ENCODE measurements at places on chromosomes 7 and 10.

- no peak for DNase-seq
Observed at GRCh38 chr10:74337330-74338016, 186.5 kb downstream of the ADK start.

DNA sequence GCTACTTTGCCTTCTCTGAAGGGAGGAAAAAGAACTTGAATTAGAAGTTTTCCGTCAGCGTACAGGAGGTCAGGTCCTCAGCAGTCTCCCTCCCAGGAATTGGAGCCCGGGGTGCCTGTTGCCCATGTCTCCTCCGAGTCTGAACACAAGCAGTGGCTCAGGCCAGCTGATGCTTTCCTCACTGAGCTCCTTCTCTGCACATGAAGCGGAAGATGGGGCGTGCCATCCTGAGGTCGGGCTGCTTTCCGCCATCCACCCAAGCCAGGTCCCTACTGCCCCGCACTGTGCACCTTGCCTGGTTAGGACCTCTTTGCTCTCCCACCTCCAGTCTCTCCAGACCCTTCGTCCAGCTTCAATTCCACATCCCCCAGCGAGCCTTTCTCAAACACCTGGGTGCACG is 237.5 kb downstream of the CELF2 start:
- no peak for DNase-seq

- peak; percentile 72 for DNase-seq
Observed at GRCh38 chr10:4242561-4243035, 457.6 kb upstream of the KLF6 start.

GRCh38 chr7:391411-391951 is 101.5 kb downstream of the FOXL3 start:
- DNase-seq = no peak

- DNase-seq = no peak
Observed at GRCh38 chr7:7820939-7821338, 102.5 kb upstream of the RPA3 start.

GRCh38 chr10:76002262-76002854 is 570.9 kb downstream of the LRMDA start:
- no peak for DNase-seq

DNA sequence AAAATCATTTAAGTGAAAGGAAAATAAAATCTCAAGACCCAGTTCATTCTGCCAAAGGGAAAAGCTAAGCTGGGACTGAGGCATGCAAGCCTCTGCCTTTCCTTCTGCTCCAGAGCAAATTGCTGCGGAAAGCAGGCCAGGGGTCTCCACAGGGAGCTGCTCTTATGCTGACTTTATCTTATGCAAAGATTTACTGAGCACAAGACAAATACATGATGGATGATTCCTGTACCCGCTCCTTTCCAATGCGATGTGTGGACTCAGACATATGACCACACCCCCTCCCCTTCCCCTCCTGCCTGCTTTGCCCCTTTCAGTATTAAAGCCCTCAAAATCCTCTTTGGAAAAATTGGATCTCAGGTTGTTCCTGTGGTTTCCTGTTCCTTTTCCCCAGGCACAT is 74.2 kb upstream of the INSIG1 start:
- DNase-seq = no peak

DNA sequence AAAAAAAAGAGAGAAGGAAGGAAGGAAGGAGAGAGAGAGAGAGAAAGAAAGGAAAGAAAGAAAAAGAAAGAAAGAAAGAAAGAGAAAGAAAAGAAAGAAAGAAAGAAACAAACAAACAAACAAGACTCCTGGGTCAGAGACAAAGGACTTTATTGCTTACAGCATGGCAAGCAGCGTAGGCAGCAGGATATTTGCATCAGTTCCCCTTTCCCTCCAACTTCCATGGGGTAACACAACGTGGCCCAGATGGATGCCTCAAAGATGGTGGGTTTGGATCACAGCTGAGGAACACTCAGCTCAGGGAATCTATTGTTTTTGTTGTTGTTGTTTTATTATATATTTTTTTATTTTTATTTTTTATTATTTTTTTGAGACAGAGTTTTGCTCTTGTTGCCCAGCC is 128.5 kb upstream of the VKORC1L1 start:
- no peak for DNase-seq
